ENCODE measurements at places on chromosomes 2 and 18.

- no peak for DNase-seq
Measured at GRCh38 chr2:126902152-126902835, 3.6 kb downstream of the TEX51 start.

DNA sequence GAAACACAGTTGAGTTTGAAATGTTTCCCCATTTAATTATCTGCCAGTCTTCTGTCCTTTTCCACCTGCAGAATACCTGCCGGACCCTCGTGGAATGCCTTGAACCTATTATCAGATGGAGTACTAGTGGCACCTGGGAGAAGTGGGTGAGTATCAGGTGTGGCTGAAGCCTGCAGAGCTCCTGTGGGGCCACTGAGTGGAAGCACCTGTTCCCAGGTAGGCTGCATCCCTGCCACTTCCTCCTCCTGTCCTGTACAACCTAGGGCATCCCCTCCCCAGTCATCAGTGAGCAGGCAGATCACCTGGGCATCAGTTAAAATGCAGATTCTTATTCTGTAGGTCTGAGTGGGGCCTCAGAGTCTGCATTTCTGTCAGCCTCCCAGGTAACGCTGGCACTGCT lies 80.8 kb upstream of the BZW1 start:
- no peak for DNase-seq

- DNase-seq: no peak
Measured at GRCh38 chr2:235333076-235333475, 160.8 kb upstream of the AGAP1 start.

DNA sequence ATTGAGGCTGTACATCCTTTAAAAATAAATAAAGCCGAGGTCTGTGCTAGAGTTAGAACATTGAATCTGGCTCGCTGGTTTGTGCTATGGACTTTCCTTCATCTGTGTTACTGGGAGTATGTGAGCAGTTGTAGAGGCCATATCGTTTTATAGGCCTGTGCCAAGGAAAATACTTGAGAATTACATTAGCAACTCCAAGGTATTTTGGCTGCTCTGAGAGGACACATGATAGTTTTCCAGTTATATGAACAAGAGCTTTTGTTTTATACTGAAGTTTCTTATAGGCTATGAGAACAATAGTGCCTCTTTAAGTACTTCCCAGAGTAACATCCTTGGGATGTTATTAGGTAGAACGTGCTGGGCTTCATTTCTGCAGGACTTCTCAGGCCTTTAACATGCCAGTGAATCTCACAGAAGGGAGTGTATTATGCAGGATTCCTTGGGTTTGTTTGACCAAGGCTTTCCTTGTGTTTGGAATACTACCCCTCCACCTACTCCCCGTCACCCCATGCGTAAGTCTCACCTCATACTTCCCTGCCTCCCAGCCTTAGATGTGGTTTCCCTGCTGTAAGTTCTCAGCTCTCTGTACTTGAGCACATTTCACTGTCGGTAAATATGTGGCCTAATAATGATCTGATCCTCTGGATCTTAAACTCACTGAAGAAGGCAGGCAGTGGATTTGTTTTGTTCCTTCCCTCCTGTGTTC lies 21.0 kb downstream of the TCF7L1 start:
- no peak for DNase-seq

GRCh38 chr2:224894356-224894755 lies 147.9 kb downstream of the DOCK10 start:
- DNase-seq: no peak

DNA sequence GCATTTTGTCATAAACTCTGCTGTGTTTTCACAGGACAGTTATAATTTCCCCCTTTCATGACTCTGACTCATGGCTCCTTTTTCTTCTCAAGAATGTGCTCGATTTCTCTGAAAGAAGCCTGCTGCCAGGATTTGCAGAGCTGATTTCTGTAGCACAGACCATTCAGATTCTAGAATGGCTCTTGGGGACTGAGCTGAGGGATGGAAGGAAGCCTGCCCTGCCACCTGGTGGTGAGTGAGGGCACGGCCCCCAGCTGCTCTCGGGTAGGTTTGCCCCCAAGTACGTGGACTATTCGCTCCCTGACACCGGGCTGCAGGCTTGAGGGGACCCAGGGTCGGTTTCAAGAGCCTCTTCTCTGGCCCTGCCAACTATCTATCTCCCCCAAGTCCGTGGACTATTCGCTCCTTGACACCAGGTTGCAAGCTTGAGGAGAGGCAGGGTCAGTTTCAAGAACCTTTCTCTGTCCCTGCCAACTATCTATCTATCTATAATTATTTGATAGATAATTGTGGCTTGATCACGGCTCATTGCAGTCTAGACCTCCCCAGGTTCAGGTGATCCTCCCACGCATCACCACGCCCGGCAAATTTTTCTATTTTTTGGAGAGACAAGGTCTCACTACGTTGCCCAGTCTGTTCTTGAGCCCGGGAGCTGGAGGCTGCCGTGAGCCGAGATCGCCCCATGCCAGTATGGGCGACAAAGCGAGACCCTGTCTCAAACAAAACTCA lies 1.4 kb upstream of the SMYD5 start:
- DNase-seq: peak; percentile 33

- DNase-seq: peak; percentile 71
Measured at GRCh38 chr2:128941751-128942150, 623.1 kb upstream of the HS6ST1 start.

GRCh38 chr18:49139766-49140165 lies 189.0 kb upstream of the SMAD7 start:
- DNase-seq: peak; percentile 13

DNA sequence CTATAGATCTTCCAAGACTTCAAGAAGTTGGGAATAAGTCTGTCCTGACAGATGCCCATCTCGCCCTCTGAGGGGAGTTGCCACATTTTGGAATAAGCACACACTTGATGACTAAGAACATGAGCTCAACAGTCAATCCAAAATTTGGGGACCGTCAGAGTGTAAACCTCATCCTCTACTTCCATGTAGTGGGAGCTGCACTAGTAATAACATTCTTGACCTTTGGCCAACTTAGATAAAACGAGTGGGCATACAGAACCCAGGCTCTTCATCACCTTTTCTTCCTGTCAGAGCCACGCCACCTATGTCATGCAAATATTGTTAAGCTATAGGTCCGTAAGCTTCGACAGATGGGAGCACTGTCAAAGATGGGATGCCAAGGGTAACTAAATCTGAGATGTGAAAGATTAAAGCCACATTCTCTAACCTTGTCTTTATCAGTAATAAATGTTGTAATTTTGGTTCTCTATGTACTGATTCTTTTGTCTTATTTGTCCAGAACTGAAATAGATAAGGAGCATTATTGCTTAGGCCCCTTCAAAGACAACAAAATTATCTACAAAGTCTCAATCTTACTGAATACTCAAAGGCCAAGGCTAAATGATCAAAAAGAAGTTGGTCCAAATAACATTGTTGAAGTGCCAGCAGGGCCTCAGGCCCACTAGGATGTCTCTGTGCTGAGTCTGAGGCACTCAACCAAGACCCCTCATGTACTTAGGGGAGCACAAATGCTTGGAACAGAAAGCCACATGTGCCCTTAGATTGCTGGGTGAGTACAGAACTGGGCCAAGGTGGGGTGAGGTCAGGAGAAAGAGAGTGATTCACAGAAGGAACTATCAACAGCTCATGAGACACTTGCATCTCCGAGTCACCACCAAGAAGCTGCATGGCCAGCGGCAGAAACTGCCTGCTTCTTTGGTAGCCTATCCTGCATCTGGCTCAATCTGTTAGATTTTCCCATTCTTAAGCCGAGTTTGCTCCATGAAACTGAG lies 15.0 kb downstream of the CDH2 start:
- DNase-seq: no peak

- peak; percentile 75 for DNase-seq
Measured at GRCh38 chr2:40240070-40240469, 211.8 kb downstream of the SLC8A1 start.

- no peak for DNase-seq
Measured at GRCh38 chr2:157220502-157220901, 37.0 kb upstream of the GALNT5 start.

DNA sequence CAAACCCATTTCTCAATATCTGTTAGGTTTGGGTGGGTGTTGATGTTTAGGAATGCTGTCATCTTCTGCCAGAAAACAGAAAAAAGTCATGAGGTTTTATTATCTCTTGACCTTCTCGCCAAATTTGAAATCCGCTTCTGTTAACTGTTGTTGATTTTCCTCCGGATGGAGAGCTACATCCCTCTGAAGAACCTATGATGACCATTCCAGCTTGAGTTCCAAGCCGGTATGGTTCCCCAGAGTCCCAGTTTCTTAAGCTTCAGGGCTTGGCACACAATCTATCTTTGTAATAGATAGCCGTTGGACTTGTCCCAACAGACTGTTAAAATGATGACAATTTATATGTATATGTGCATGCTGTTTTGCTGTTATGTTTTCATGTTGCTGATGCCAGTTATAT lies 1201.0 kb downstream of the LRP1B start:
- no peak for DNase-seq

- DNase-seq: no peak
Measured at GRCh38 chr2:58875436-58875835, 634.3 kb upstream of the FANCL start.

DNA sequence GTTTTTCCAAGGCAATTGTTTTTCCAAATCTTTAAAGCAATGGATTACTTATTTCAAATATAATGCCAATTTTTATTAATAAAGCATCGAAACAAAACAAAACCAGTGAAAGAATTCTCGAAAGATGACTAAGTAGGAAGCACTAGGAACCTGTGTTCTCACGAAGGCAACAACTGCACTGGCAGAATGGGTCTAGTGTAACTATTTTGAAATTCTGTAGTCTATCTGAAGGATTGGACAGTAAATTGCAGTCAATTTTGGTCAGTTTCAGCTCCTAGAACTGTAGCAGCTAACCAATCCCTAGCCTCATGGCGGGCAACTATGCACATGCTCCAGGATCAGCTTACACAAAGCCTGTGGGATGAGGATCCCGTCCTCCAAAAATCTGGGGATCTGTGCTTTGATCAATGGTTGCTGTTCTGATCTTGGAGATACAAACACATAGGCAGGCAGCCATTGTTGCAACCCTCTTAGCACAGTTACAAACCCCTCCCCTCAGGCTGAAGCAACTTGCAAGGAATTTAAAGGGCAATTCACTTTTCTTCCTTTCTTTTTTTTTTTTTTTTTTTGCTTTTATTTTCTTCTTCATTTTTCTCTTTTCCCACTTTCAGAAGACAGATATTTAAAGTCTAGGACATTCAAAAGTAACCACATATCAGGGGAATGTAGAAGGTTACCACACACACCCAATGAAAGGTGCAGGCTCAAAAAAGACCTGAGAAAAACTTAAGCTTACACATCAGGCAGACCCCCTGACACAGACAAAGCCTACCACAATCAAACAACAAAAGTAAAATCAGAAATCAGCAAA lies 147.6 kb downstream of the THADA start:
- DNase-seq: no peak

DNA sequence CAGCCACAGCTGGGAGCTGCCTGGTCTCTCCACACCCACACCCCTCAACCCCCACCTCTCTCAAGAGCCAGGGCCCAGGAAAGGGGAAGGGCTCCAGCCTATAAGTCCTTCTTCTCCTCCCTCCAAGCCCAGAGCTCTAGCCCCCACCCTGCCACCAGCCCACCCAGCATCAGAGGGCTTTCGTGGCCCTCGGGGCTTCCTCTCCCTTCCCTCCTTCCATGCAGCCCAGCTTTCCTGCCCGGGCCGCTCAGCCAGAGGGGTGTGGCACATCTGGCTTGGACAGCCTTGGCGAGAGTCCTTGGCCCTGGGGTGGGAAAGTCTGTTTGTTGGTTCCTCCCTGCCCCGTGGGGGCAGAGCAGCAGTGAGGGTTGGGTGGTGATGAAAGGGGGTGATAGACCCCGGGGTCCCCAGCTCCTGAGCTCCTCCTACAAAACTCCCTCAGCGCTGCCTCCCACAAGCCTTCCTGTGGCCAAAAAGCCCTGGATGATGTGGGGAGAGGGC lies 7.0 kb downstream of the TNS1 start:
- DNase-seq: no peak

DNA sequence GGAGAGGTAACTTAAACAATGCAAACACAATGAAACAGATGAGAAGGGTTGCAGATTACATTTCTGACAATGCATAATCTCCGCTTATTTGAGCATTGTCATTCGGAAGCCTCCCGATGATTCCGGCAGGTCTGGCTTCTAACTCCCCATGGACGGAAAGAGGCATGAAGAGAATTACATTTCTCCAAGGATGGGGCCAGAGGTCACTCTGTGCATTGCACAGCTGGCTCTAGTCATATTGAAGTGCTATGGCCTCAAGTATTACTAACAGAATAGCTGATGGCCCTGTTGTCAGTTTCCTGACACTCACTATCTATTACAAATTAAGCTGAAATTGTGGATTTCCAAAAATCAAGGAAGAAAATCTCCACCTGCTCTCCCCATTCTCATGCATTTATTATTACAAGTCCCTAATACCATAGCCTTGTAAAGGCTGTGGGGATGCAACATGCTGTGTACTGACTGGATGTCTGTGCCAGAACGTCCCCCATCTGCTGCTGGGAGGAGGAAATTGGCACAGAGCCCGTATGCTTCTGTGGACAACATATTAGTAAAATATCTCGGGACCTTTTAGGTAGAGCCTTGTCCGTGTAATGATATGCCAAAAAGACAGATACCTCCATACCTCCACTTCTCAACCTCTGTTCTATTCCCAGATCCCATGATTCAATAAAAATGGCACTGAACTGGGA lies 168.1 kb downstream of the SETBP1 start:
- peak; percentile 51 for DNase-seq

GRCh38 chr2:84458551-84459017 lies 496 bp downstream of the SUCLG1 start:
- DNase-seq: no peak

- DNase-seq: no peak
Measured at GRCh38 chr2:161580021-161580420, 44.2 kb upstream of the SLC4A10 start.

GRCh38 chr2:8540552-8541055 lies 141.3 kb upstream of the ID2 start:
- no peak for DNase-seq

DNA sequence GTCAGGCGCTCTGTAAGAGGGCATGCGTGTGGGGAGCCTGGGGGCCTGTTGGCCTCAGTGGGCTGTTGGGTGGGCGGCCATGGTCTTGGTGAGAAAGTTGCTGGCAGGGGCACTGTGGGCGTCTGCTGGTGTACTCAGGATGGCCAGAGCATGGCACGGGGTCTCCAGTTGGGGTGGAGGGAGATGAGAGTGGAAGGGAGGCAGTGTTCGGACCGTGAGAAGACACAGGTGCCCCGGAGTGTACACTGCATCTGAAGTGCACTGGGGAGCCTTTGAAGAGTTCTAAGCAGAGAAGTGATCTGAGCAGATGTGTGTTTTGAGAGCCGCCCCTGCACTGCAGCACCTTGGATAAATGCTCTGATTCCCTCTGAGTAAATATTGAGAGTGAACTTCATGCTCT lies 150.8 kb downstream of the LDLRAD4 start:
- no peak for DNase-seq

DNA sequence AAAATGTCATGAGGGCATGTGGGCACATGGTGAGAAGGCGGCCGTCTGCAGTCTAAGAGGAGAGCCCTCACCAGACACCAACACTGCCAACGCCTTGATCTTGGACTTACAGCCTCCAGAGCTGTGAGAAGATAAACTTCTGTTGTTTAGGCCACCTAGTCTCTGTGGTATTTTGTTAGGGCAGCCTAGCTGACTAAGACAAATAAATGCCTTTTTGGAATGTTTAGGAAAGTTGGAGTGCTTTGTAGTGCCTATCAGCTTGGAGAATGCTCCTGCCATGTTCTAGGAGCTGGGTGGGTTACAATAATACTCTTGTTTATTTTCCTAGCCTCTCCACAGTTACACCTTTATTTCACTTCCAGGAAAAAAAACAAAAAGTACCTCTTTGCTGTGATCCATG lies 92.0 kb downstream of the SPP2 start:
- no peak for DNase-seq
